ENCODE measurements at places on chromosomes 1 and 21.

GRCh38 chr1:5297180-5297885 is 642.9 kb downstream of the AJAP1 start:
- no peak for DNase-seq

DNA sequence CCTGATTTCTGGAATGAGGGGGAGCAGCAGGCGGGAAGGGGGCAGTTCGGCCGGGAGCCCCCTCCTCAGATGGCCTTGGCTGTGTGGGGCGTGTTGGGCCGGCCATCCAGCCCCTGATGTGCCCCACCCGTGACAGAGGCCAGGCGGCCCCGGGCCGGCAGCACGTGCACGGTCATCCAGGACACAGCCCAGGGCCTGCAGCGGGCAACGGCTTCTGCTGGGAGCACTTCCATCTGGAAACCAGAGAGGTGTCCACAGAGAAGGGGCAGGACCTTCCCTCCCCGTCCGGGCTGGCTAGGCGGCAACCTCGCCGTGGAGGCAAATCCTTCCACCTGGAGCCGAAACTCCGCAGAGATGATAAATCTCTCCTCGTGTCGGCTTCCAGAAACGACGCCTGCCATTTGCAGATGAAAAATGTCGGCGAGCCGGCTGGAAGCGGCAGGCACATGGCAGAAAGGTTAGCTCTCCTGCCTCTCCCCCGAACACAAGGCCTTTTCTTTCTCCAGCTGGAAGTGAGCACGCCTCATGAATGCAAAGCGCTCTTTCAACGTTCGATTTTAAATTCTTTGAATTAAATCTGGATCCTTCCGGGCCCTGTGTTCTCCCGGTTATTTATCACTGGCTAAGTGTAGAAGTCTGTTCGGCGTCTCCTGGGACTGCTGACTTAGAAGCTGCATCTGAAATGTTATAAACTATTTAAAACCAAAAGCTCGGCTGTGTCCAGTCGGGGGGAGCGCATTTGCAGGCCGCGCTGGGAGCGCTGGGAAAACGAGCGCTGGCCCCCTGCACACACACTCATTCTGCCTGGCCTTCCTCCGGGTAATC is 9.4 kb upstream of the ACTRT2 start:
- no peak for DNase-seq

DNA sequence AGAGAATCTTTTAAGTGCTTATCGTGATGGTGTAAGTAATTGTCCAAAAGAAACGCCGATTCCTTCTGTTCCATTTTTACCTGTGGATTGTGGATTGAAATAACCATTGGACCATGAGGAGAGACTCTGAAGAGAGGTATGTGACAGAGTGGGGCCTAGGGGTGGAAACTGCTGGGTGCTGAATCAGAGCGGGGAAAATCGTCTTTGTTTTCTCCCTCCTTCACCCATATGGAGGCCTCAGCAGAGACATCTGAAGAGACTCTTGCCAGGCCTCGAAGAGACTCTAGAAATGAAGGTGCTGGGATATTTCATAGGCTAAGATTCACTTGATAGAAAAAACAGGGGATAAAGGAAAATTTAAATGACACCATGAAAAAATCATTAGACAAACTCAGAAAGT is 1327.0 kb downstream of the BRINP3 start:
- no peak for DNase-seq

GRCh38 chr1:166813508-166814223 is 25.6 kb upstream of the POGK start:
- no peak for DNase-seq

DNA sequence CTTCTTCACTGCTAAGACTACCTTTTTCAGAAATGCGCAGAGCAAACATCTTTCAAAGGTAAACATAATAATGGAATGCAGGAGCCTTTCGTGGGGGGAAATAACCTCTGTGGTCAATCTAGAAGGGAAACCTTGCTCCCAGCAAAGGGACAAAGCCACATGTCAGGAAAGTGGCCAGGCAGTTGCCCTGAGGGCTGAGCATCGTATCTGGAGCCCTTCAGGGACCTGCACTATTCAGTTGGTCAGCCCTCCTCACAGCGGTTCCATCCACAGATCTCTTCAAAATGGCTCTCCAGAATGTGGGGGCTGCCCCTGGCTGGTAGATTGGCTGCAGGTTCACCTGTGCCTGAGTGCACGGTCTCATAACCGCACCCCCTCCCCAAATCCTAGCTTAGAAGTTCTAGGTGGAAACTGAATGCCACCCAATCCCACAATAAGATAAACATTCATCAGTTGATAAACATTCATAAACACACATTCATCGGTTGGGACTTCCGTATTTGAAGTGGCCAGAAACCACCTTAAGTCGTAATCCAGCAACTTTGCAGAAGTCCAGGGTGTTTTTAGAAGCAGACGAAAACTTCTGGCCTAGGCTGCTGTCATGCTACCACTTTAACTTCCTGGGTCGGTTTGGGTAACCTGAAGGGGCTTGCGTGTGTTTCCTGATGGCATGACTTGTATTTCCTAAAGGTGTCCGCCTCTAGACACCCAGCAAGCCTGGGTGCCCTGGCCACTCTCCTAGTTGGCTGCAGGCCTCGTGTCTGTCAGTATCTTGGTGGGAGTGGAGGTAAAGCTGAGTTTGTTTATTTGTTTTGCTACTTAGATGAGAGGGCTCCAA is 50.5 kb downstream of the RASSF5 start:
- no peak for DNase-seq

GRCh38 chr1:195618287-195618686 is 990.0 kb downstream of the KCNT2 start:
- DNase-seq: no peak
